ENCODE measurements at places on chromosomes 7 and 10.
A peak's percentile ranks its signal among the peaks of the same experiment; 100 is the strongest.

- H3K27me3 ChIP-seq: peaks cover 3% of the 10 kb centered on the region
- H3K4me1 ChIP-seq: peaks cover 11% of the 10 kb centered on the region
- H3K36me3 ChIP-seq: no peaks in the 10 kb centered on the region
- no peak overlapping the region for H3K4me3 ChIP-seq
These were observed 378.2 kb upstream of the ZMIZ1 start for GRCh38 chr10:78690354-78691111.

GRCh38 chr7:38190011-38190410 is 12.0 kb downstream of the STARD3NL start:
- H3K27ac ChIP-seq: no peak overlapping the region
- H3K4me3 ChIP-seq: no peak overlapping the region
- peaks cover 10% of the 10 kb centered on the region for H3K4me1 ChIP-seq
- DNase-seq: no peak
- H3K27me3 ChIP-seq: no peaks in the 10 kb centered on the region

DNA sequence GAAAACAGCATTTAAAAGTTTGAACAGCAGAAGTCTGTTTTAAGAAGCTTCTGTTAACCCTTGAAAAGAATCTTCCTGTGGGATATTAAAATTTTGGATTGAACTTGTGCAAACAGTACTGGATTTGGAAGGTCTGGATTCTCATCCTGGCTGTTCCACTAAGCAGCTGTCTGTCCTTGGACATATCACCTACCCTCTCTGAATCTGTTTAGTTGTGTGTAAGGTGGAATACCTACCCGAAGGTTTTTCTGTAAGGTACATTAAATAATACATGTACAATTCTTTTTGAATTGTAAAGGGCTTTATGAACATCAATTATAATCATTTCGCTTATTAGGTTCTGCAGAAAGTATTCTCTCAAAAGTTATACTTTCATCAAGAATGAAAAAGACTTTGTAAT is 2.2 kb downstream of the PDCD4 start:
- no peaks in the 10 kb centered on the region for H3K27me3 ChIP-seq
- no peak for DNase-seq
- peaks cover 4% of the 10 kb centered on the region for H3K36me3 ChIP-seq
- H3K4me1 ChIP-seq: peaks cover 21% of the 10 kb centered on the region

DNA sequence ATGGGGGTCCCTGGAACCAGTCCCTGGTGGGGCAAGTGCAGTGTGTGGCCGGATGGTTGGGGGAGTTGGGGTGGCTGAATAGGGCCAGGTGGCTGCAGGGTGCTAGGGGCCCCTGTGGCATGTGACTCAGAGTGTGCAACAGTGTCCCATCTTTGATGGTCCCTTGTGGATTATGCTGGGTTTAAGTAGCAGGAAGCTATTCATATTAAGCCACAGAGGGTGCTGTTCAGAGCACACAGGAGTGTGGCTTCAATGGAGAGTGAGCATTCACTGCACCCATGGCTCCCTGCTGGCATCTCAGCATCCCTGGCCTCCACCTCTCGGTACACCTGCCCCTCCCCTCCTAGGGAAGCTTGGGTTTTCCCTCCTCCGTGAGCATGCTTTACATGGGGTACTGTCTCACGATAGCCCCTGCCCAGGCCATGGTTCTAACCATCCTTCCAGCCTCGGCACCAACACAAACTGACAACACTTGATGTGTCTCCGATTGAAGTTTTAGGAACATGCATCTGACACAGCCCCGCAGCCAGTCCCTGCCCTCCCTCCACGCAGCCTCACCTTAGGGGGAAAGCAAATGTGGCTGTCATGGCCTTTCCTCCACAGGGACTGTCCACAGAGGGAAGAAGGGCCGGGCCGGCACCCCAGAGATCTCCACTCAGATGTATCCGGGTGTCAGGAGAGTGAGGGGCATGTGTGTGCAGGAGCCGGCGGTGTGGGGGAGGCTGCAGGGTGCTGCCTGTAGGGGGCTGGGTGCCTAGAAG is 30.4 kb upstream of the PPIF start:
- H3K4me1 ChIP-seq: peaks cover 11% of the 10 kb centered on the region
- no peak for DNase-seq
- H3K27ac ChIP-seq: peak overlapping the region; percentile 72
- no peak overlapping the region for H3K4me3 ChIP-seq
- H3K27me3 ChIP-seq: peaks cover 16% of the 10 kb centered on the region
- H3K36me3 ChIP-seq: peaks cover 9% of the 10 kb centered on the region

DNA sequence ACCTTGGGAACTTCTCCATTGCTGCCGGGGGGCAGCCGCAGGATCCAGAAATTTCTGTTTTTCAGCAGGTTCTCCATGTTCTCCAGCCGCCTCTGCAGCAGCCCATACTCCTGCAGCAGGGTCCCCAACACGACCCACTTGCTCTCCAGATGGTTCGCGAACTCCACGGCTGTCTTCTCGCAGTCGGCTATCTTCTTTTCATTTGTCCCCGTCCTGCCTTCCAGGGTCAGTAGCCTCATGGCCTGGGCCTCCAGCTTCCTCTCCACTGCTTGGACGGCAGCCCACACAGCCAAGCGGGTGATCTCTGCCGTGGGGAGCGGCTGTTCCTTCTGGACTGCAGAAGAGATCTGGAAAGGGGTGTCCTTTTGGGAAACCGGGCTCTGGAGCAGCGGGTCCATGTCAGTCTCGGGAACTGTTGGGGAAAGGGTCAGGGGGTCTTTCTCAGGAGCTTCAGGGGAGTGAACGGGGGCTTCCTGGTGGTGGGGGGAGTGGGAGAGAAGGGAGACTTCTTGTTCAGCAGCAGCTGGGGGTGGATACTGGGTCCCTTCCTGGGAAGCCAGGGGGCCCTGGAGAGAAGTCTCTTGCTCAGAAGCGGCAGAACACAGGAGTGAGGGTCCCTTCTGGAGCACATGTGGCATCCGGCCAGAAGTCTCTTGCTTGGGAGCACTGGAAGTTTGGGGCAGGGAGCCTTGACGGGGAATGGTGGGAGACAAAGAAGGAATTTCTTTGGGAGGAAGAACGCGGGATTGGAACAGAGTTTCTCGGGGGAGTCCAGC is 5.5 kb downstream of the ZNF777 start:
- no peak overlapping the region for H3K27ac ChIP-seq
- no peak overlapping the region for H3K4me3 ChIP-seq
- H3K27me3 ChIP-seq: no peaks in the 10 kb centered on the region
- H3K36me3 ChIP-seq: peaks cover 17% of the 10 kb centered on the region
- peaks cover 5% of the 10 kb centered on the region for H3K4me1 ChIP-seq
- DNase-seq: no peak

- no peak for DNase-seq
- no peaks in the 10 kb centered on the region for H3K36me3 ChIP-seq
- H3K4me3 ChIP-seq: no peak overlapping the region
- H3K27me3 ChIP-seq: no peaks in the 10 kb centered on the region
- H3K4me1 ChIP-seq: no peaks in the 10 kb centered on the region
These were observed 91.2 kb upstream of the WNT16 start for GRCh38 chr7:121237601-121238000.

- H3K4me3 ChIP-seq: no peak overlapping the region
- H3K27ac ChIP-seq: no peak overlapping the region
- H3K4me1 ChIP-seq: peaks cover 10% of the 10 kb centered on the region
- H3K36me3 ChIP-seq: no peaks in the 10 kb centered on the region
- peaks cover 13% of the 10 kb centered on the region for H3K27me3 ChIP-seq
These were observed 337.0 kb upstream of the PRKCQ start for GRCh38 chr10:6917125-6917524.

DNA sequence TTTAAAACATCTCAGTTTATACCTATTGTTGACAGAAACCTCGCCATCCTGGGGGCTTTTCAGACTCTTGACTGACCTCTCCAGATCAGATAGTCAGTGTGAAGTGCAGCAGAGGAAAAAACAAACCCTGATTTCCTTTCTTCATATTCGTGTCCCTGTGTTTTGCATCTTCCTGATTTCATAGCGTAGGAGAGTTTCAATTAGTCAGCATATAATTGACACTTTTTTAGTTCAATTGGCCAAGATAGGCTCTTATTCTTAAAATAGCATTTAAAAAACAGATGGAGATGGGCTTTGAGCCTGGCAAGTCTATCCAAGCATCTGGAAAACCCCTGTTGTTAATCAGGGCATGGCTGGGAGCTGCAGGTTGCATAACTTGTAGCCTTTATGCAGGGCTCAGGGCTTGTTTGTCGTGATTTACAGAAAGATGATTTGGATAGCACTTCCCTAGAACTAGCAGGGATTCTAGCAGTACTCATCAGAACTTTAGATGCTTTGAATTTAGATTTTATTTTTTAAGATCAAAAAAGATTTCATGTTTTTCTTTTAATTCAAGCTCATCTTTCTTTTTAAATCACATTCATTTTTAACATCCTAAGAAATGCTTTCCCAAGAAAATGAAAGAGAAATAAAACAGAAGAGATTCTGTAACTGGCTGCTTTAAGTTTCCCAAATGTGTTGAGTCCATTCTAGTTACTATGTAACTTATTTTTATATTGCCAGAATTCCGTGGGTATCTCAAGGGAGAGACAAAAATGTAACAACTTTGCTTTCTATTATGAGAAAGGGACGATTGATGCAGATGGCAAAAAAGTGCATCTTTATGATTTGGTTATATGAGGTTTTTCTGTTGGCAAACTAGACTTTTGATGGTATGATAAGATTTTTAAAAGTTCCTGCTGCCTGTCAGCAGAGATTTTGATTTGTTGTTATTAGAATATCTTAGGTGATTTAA is 270.8 kb upstream of the FZD8 start:
- no peak overlapping the region for H3K4me3 ChIP-seq
- H3K27me3 ChIP-seq: no peaks in the 10 kb centered on the region
- H3K27ac ChIP-seq: no peak overlapping the region
- peaks cover 14% of the 10 kb centered on the region for H3K4me1 ChIP-seq
- H3K36me3 ChIP-seq: no peaks in the 10 kb centered on the region

DNA sequence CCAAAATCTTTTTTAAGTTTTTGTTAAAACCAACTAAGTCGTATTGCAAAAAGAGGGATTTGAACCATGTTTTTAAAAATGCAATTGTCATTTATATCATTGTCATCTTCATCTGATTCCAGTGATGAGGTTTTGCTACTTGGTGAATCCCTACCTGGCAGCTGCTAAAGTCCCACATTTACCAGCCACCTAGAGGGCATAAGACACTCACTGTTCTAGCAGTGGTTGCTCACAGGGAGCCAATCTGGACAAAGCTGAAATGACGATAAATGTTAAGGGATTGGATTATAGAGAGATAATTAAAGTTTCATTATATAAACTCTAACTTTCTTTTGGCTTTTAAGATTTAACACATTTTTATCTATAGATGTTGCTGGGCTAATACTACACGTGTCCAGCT is 18.7 kb downstream of the KIFBP start:
- no peaks in the 10 kb centered on the region for H3K4me1 ChIP-seq
- DNase-seq: no peak
- no peak overlapping the region for H3K27ac ChIP-seq
- no peak overlapping the region for H3K4me3 ChIP-seq
- H3K36me3 ChIP-seq: peaks cover 10% of the 10 kb centered on the region

DNA sequence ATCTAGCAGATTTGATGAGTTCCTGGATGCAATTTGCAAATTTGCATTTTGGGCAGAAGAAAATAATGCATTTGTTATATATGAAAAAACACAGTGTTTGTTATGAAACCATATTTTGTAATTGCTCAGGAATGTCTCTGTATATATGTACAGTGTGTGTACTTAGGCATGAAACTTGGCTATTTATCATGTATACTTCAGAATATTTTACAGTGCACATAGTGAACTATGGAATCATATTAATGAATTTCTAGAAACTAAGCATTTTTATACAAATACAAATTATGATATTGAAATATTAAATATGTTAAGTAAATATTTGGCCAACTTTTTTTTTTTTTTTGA is 107.5 kb downstream of the TWIST1 start:
- no peak for DNase-seq
- peaks cover 13% of the 10 kb centered on the region for H3K4me1 ChIP-seq
- H3K36me3 ChIP-seq: no peaks in the 10 kb centered on the region
- H3K27me3 ChIP-seq: no peaks in the 10 kb centered on the region
- no peak overlapping the region for H3K4me3 ChIP-seq

- no peak for DNase-seq
- H3K4me3 ChIP-seq: no peak overlapping the region
- no peaks in the 10 kb centered on the region for H3K27me3 ChIP-seq
- H3K36me3 ChIP-seq: peaks cover 7% of the 10 kb centered on the region
- H3K4me1 ChIP-seq: peaks cover 4% of the 10 kb centered on the region
These were observed 335.6 kb downstream of the ADK start for GRCh38 chr10:74486659-74487058.

DNA sequence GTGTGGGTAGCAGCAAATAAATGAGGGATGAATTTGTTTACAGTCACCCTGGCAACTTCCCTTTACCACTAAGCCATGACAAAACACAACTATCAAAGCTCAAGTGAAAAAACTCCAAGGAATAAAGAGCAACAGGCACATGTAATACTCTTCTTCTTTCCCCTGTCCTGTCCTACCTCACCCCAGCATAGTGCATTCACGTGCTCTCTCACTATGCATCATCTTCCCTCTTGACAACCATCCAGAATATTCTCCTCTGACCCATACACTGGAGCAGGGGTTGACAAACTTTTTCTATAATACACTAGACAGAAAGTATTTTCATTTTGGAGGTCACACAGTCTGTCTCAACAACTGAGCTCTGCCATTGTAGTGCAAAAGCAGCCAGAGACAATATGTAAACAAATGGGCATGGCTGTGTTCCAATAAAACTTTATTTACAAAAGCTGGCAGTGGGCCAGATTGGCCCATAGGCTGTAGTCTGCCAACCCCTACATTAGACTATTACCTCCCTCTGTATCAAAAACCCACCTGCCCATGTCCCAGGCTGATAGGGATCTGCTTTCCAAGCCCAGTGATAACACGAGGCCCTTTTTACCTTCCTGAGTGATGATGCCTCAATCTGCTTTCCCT is 354.5 kb downstream of the FGFR2 start:
- H3K36me3 ChIP-seq: no peaks in the 10 kb centered on the region
- no peak overlapping the region for H3K4me3 ChIP-seq
- H3K27me3 ChIP-seq: no peaks in the 10 kb centered on the region

GRCh38 chr7:155750255-155751125 is 61.8 kb downstream of the SHH start:
- H3K27ac ChIP-seq: no peak overlapping the region
- H3K36me3 ChIP-seq: peaks cover 19% of the 10 kb centered on the region
- DNase-seq: no peak
- H3K4me1 ChIP-seq: peaks cover 35% of the 10 kb centered on the region

DNA sequence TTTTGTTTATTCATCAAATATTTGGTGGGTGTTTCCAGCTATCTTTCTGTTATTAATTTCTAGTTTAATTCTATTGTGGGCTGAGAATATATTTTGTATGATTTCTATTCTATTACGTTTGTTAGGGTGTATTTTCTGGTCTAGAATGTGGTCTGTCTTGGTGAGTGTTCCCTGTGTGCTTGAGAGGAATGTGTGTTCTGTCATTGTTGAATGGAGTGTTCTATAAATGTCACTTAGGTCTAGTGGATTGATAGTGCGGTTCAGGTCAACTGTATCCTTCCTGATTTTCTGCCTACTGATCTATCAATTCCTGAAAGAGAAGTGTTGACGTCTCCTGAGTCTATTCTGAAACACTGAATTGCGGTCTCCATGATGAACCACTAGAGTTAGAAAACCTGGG is 8.5 kb downstream of the HTRA1 start:
- no peaks in the 10 kb centered on the region for H3K36me3 ChIP-seq
- peaks cover 3% of the 10 kb centered on the region for H3K4me1 ChIP-seq
- H3K27ac ChIP-seq: no peak overlapping the region
- DNase-seq: no peak
- H3K27me3 ChIP-seq: peaks cover 69% of the 10 kb centered on the region
- H3K4me3 ChIP-seq: no peak overlapping the region

Measured in progenitor cell of endocrine pancreas (in vitro differentiated cells).